ENCODE measurements at places on chromosomes 1 and 21.

DNA sequence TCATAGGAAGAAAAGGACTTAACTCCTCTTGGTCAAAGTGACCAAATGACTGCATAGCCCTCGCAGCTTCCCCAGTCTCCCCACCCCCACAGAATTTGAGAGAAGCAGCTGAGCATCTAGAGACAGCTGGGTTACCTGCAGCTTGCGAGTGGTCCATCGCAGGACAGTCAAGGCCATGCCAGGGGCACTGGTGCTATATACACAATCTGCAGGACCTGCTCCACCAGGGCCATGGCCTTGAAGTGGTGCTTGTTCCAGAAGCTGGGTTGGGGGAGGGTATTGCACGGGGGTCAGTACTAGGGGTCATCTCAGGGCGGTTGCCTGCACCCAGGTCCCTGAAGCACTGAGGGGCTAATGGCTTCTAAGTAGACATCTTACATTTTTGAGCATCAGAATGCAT lies 10.4 kb downstream of the MRTO4 start:
- no peak for DNase-seq

DNA sequence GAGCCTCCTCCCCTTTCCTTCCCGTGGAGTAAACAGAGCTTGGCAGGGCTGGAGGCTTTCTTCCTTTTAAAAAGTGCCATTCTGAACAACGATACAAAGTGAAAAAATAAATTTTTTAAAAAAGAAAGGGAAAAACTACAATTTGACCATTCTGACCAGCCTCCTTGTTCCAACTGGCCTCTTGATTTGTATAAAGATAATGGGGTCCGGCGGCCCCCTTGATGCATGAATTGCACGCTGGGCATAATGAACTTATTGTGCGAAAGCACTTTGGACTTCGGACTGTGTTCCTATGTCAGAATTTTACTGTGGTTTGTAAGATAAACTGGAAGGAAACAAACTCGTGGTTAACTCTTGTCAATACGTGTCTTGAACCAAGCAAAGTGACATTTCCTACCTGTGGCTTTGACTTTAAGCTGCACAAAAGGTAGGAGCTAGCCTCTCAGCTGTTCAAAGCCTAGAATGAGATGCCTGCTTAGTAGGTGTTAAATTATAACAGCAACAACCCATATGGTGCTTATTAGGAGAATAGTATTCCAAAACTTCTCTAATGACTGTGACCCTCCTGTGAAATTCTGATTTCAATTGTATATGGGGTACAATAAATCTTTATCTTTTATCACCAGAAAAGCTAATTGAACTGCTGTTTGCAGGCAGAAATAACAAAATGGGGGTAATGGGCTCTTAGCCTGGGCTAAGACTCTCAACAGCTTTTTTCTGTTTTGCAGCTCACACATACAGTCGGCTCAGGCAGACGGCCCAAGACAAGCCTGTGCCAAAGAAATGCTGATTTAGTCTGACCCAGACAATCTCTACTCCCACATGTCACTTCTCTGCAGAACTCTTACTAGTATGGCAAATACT lies 9.3 kb downstream of the IRF2BP2 start:
- DNase-seq, result no peak

- DNase-seq, result no peak
These were observed 78.4 kb downstream of the RGS21 start for GRCh38 chr1:192395211-192395610.

DNA sequence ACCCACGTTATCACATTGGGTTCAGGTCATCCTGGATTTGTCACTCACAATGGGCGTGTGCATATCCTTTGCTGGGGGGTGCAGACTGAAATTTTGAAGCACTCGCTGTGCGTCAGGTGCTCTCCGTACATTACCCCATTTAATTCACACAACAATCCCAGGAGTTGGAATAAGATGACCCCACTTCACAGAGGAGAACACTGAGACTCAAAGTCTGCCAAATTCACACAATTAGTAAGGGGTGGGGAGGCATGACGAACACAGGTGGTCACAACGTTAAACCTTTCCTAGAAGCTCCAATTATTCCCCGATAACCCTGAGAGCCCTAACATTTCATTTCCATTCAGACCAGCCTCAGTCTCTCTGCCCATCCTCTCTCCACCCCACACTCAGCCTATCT lies 3.8 kb upstream of the S100A2 start:
- no peak for DNase-seq

All from caudate nucleus (tissue), 63 donors.